Upper lobe of left lung (tissue), 6 donors: ENCODE measurements at places on chromosomes 6 and 20.

DNA sequence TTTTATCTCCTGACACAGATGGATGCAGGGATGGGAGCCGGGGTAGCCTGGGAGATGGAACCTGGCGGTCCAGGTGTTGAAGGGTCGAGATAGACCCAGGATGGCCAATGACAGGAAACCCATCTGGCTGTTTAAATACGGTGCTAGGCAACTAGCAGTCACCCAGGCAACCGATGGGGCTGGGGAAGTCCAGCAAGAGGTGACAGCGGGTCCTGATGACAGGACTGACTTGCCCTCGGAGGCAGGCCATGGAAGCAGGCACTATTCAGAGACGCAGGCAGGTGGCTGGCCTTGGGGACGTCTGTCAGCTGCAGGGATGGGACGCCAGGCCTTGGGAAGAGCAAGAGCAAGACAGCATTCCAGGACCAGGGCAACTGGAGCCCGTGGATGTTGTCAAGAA is 135.4 kb upstream of the RALGAPA2 start:
- no peaks in the 10 kb centered on the region for H3K36me3 ChIP-seq
- H3K4me1 ChIP-seq = no peaks in the 10 kb centered on the region
- no peak overlapping the region for H3K4me3 ChIP-seq
- H3K27me3 ChIP-seq = no peaks in the 10 kb centered on the region
- H3K27ac ChIP-seq = no peak overlapping the region

GRCh38 chr20:23880417-23880816 is 869 bp upstream of the CST5 start:
- H3K4me3 ChIP-seq = no peak overlapping the region
- no peaks in the 10 kb centered on the region for H3K27me3 ChIP-seq
- peak; percentile 37 for DNase-seq
- H3K4me1 ChIP-seq = peaks cover 14% of the 10 kb centered on the region

DNA sequence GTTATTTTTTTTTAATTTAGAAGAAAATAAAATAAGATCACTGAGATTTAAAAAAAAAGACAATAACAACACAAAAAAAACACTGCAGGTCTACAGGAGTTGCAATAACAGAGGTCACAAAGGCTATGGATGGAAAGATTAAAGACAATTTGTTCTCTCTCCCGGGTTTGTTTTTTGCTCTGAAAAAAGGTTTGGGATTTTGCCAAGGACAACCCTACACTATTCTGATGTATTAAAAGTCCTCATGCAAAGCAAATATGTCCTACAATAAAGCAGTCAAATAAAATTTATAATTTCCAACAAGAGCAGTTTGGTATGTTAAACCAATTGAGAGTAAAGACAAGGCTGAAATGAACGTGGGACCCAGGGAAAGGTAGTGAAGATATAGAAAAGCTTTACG is 55.6 kb downstream of the PTPRK start:
- no peaks in the 10 kb centered on the region for H3K4me1 ChIP-seq
- H3K36me3 ChIP-seq = no peaks in the 10 kb centered on the region
- DNase-seq = no peak
- no peak overlapping the region for H3K4me3 ChIP-seq
- no peak overlapping the region for H3K27ac ChIP-seq

GRCh38 chr20:36479938-36480337 is 61.4 kb upstream of the MYL9 start:
- no peak for DNase-seq
- H3K27ac ChIP-seq = no peak overlapping the region
- no peaks in the 10 kb centered on the region for H3K36me3 ChIP-seq
- H3K4me3 ChIP-seq = no peak overlapping the region

- no peaks in the 10 kb centered on the region for H3K36me3 ChIP-seq
- no peaks in the 10 kb centered on the region for H3K27me3 ChIP-seq
- no peak overlapping the region for H3K4me3 ChIP-seq
- DNase-seq = no peak
- H3K27ac ChIP-seq = no peak overlapping the region
Measured at GRCh38 chr6:20433321-20433720, 31.6 kb downstream of the E2F3 start.

GRCh38 chr20:822651-823573 is 10.6 kb upstream of the FAM110A start:
- no peak for DNase-seq
- no peak overlapping the region for H3K27ac ChIP-seq
- no peaks in the 10 kb centered on the region for H3K27me3 ChIP-seq
- H3K4me3 ChIP-seq = no peak overlapping the region
- H3K4me1 ChIP-seq = peaks cover 11% of the 10 kb centered on the region

DNA sequence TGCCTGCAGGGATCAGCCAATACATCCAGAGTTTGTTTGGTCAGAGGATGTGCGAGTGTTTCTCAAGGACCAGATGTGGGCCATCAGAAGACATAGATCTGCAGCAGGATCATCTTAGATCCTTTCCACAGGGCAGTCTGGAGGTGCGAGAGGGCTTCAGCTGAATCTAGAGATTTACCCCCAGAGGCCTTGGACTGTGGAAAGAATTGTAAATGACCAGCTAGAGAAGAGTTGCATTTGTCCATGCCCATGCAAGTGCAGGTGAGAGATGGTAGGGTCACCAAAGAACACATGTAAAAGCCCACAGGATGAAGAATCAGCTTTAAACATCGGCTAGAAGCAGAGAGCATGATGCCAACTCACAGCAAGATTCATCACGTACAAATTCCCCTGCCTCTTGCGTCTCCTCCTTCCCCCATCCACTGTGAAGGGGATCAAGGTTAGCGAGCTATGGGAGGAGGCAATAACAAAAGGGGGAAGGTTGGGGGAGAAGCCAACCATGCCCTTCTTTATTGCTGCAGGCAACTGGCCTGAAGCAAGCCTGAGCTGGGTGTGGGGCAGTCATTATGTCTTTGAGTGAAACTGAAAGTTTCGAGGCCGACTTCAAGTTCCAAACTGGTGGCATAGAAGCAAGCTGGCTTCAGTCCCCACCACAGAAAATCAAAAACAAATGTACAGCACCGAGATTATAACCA is 83.5 kb downstream of the SCML4 start:
- no peak overlapping the region for H3K4me3 ChIP-seq
- H3K27ac ChIP-seq = peak overlapping the region; percentile 49
- no peaks in the 10 kb centered on the region for H3K27me3 ChIP-seq
- no peaks in the 10 kb centered on the region for H3K4me1 ChIP-seq

DNA sequence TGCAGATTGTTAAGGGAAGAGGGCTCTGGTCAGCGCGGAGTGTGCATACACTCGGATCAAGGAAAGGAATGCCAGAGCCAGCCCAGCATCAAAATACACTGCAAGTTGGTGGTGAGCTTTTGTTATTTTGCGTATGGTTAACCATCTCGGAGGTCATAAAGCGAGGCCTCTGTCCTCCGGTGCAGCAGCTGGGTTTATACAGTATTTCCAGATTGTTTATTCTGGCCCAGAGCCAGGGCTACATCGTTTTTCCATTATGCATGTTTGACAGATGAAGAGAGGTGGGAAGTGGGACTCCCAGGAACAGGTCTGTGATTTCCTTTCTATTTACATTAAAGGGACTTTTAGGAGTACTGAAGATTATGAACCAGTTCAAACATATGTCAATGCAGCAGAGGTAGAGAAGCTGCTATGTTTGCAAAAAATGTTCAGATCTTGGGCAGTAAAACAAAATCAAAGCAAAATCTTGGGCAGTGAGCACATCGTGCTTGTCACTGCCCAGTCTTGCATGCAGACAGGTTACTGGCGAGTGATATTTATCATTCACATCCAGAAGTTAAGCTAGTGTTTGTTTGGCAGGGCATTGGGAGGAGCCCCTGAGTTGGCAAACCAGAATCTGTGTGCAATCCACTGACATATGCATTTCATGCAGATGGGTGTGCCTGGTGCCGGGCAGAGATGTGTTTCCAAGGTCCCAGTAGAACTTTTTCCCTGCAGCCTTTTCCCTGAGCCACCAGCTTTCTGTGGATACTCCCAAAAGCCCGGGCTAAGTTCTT is 256.3 kb upstream of the TAB2 start:
- no peak for DNase-seq
- H3K27ac ChIP-seq = no peak overlapping the region
- H3K36me3 ChIP-seq = no peaks in the 10 kb centered on the region
- H3K4me1 ChIP-seq = peaks cover 12% of the 10 kb centered on the region
- H3K27me3 ChIP-seq = no peaks in the 10 kb centered on the region
- H3K4me3 ChIP-seq = no peak overlapping the region

- no peak overlapping the region for H3K4me3 ChIP-seq
- DNase-seq = no peak
- H3K4me1 ChIP-seq = no peaks in the 10 kb centered on the region
- no peak overlapping the region for H3K27ac ChIP-seq
Measured at GRCh38 chr6:169556758-169557548, 144.9 kb downstream of the WDR27 start.

DNA sequence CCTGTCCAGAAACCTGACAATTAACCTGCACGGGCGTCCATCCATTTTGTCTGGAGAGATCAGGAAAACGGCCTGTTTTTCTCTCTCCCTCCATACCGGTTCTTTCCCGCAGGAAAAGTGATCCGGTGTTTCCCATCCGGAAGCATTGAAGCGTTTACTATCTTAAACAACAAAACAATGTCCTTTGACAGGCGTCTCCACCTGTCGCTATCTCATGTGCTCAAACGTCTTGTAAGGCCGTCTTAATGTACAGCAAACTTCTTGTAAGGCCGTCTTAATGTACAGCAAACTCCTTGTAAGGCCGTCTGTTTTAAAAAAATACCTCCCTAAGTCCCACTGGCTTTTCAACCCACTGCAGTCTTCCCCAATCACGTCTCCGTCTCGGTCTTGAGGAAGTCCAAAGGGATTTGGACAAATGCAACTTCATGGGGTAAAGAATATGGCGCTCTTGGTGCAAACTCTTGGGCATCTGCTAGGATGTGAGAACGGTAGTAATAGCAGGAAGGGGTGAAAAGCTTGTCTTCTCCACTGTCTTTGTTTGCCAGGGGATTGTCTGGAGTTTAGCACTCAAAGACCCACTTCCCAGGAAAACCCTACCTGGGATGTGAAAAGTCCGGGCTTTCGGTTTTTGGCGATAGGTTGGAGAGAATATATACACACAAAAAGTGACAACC is 29.9 kb upstream of the TRIM27 start:
- no peaks in the 10 kb centered on the region for H3K27me3 ChIP-seq
- peak overlapping the region; percentile 40 for H3K4me3 ChIP-seq
- no peak overlapping the region for H3K27ac ChIP-seq
- no peaks in the 10 kb centered on the region for H3K4me1 ChIP-seq
- no peaks in the 10 kb centered on the region for H3K36me3 ChIP-seq

GRCh38 chr6:115613488-115613887 is 447.2 kb downstream of the FRK start:
- H3K27me3 ChIP-seq = no peaks in the 10 kb centered on the region
- no peaks in the 10 kb centered on the region for H3K36me3 ChIP-seq
- no peak overlapping the region for H3K27ac ChIP-seq
- no peaks in the 10 kb centered on the region for H3K4me1 ChIP-seq
- no peak overlapping the region for H3K4me3 ChIP-seq
- no peak for DNase-seq

- H3K27me3 ChIP-seq = no peaks in the 10 kb centered on the region
- H3K4me1 ChIP-seq = no peaks in the 10 kb centered on the region
- H3K4me3 ChIP-seq = no peak overlapping the region
- H3K36me3 ChIP-seq = no peaks in the 10 kb centered on the region
- DNase-seq = no peak
Measured at GRCh38 chr6:3147914-3148757, 9.2 kb downstream of the TUBB2A start.

DNA sequence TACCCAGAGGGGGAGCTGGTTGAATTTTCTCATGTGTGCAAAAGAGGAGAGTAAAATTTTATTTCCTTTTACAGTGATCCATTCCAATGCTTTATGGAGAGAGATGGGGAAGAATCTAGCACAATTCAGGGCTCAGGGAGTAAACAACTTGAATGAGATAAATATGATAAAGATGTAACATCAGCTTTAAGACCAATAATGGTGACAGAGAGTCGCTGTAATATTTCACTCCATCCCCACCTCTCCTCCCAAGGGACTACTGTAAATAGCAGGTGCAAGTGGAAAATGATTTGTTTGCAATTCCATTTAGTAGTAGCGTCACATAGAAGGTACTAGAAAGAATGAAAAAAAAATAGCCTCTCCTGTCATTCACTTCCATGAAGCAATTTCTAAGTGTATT is 4.8 kb downstream of the CRISP3 start:
- DNase-seq = no peak
- no peak overlapping the region for H3K27ac ChIP-seq
- H3K4me1 ChIP-seq = no peaks in the 10 kb centered on the region
- H3K27me3 ChIP-seq = no peaks in the 10 kb centered on the region
- H3K4me3 ChIP-seq = no peak overlapping the region

DNA sequence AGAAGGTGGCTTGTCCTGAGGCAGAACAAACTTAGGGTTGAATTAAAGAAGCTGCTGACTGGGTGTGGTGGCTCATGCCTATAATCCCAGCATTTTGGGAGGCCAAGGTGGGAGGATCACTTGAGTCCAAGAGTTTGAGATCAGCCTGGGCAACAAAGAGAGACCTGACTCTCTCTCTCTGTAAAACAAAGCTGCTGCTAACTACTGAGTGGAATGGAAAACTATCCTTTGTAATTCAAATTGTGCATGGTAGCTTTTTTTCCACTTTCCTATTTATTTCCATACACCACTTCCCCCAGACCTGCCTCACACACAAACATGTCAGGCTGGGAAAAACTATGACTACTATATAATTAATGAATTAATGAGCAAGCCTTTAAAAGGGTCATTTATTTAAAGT is 437.1 kb downstream of the CDC5L start:
- no peaks in the 10 kb centered on the region for H3K27me3 ChIP-seq
- H3K4me1 ChIP-seq = no peaks in the 10 kb centered on the region
- DNase-seq = no peak
- H3K36me3 ChIP-seq = no peaks in the 10 kb centered on the region
- H3K4me3 ChIP-seq = no peak overlapping the region

DNA sequence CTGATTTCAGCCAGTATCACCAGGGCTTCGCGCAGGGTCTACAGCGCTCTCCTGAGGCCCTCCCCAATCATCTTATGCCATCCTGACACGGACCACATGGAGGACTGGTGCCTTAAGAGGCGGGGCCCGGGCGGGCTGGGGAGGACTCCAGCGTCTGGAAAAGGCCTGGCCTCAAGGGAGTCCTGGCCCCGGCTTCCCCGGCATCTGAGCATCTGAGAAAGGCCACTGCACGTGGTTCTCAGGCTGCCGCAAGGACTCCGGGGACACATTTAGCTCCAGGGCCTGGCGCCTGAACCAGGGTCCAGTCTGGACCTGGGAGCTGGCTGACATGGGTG is 21.4 kb downstream of the BHLHE23 start:
- H3K4me3 ChIP-seq = no peak overlapping the region
- H3K4me1 ChIP-seq = no peaks in the 10 kb centered on the region

- no peaks in the 10 kb centered on the region for H3K36me3 ChIP-seq
- H3K27ac ChIP-seq = no peak overlapping the region
- peaks cover 7% of the 10 kb centered on the region for H3K27me3 ChIP-seq
- H3K4me3 ChIP-seq = peak overlapping the region; percentile 52
- peaks cover 6% of the 10 kb centered on the region for H3K4me1 ChIP-seq
Measured at GRCh38 chr20:2693286-2694007, 867 bp downstream of the EBF4 start.

DNA sequence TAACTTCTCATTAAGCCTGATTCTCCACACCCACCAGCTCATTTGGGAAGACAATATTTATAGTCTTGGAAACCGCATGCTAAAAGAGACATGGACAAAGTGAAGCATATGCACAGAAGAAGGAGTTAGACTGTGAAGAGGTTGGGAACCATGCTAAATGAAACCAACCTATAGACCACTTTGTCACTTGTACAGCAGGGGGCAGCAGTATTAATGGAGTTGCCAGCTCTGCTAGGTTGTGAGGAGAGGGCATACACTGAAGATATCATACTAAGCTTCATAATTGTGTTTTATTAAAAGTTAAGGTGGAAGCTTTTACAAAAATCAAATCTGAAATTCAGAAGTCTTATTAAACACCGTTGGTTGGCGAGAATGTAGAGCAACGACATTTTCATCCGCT is 38.3 kb upstream of the HMGCLL1 start:
- DNase-seq = no peak
- no peaks in the 10 kb centered on the region for H3K27me3 ChIP-seq
- H3K36me3 ChIP-seq = no peaks in the 10 kb centered on the region
